Suppressor macrophage (primary cell): ENCODE measurements at places on chromosomes 2 and 18.

DNA sequence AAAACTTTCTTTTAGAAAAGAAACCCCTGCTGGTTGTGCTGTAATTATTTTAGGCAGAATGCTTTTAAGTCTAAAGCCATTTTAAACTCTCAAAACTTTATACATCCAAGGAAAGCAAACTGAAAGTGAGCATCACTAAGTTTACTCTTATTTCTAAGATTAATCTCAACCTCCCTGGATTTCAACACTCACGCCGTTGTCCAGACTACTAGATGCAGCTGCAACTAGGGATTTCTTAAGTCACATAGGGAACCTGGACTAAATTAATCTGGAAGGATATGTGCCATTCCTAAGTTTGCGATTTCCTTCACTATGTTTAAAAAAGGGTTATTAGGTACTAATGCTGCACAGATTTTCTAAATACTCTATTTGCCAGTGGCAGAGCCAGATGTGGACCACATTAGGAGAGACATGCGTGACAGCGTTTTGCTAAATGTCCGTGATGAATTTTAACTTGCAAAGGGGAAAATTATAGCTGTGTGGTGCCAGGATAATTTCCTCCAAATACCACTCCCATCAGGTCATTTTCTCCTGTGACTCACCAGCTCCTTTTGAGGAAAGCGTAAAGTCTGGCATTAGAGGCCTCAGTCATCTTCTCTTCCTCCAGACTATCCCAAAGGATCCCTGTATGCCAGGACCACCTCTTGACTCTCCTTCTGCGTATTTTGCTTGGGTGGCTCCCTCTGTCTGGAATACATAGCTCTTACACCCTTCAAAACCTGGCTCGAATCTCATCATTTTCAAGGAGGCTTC, 143.7 kb downstream of the ATL2 start:
- no peak for DNase-seq

DNA sequence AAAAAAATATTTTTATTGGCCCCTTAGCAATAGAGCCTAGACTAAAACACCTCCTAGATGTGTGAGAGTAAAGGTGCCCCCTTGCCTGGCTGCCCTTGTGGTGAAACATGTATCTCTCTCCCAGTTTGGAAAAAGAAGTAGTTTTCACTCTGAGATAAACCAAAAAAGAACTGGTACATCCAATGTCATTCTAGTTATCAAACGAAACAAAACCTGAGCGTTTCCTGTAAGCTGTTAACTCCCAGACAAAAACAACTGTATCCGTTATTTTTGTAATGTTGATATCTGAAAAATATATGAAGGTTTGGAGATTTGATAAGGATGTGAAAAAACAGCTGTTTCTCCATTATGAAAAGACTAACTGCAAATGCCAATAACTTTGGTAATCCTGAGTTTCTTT, 24.3 kb downstream of the HEATR5B start:
- no peak for DNase-seq

GRCh38 chr2:28375742-28376631, 16.7 kb upstream of the FOSL2 start:
- no peak for DNase-seq

DNA sequence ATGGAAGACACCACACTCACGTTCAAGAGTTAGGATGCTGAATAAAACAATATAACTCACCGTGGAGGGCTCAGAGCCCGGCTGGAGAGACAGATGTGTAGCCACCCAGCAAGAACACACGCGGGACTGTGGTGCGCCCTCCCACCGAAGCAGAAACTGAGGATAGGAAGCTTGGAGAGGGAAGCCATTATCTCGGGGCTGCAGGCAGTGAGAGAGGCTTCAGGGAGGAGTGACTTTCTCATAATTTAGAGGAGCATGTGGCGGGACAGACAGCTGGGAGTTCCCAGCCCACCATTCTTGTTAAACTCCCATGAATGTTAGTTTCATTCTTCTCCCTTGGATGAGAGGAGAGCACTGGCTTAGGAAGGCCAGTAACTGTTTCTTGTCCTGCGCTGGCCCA, 96.4 kb downstream of the MAPRE2 start:
- DNase-seq, result no peak

GRCh38 chr2:148615381-148615841, 29.1 kb upstream of the EPC2 start:
- DNase-seq, result peak; percentile 5
